Umbilical cord (tissue), 2 donors: ENCODE measurements at places on chromosomes 3 and 15. TPM values are rescaled to one million over a fixed set of nuclear protein-coding genes. Genes with fewer than 3 reads are reported as not detected.

RMDN3 gene
- 9.4 TPM for total RNA-seq

CCDC13 gene
- total RNA-seq = not detected

ISLR gene
- total RNA-seq = 95.1 TPM

CLSTN2 gene
- 8.9 TPM for total RNA-seq

ANKRD63 gene
- total RNA-seq = not detected

FAM227B gene
- total RNA-seq = 8.9 TPM

RTP4 gene
- 0.72 TPM for total RNA-seq

LCTL gene
- total RNA-seq = 0.48 TPM

ZNF502 gene
- 14.0 TPM for total RNA-seq

C3orf49 gene
- not detected for total RNA-seq

STARD9 gene
- total RNA-seq = 20.5 TPM

SELENOS gene
- 89.8 TPM for total RNA-seq

FBXO40 gene
- total RNA-seq = 2.2 TPM
